H4 (cell line): ENCODE measurements at places on chromosomes 16 and 17.

- DNase-seq, result no peak
These were observed 113.6 kb downstream of the SNX29 start for GRCh38 chr16:12090151-12090530.

- DNase-seq, result no peak
These were observed 2.2 kb upstream of the NTN3 start for GRCh38 chr16:2468725-2469398.

- no peak for DNase-seq
These were observed 69.0 kb downstream of the TBC1D16 start for GRCh38 chr17:79966681-79967080.

- DNase-seq, result peak; percentile 69
These were observed 436.4 kb downstream of the SOX9 start for GRCh38 chr17:72556944-72557826.

GRCh38 chr17:32311028-32311536 lies 30.9 kb downstream of the C17orf75 start:
- DNase-seq, result no peak

- no peak for DNase-seq
These were observed 7.0 kb downstream of the DHX40 start for GRCh38 chr17:59572301-59572924.

GRCh38 chr17:64412944-64413381 lies 22.3 kb upstream of the PECAM1 start:
- DNase-seq, result no peak

DNA sequence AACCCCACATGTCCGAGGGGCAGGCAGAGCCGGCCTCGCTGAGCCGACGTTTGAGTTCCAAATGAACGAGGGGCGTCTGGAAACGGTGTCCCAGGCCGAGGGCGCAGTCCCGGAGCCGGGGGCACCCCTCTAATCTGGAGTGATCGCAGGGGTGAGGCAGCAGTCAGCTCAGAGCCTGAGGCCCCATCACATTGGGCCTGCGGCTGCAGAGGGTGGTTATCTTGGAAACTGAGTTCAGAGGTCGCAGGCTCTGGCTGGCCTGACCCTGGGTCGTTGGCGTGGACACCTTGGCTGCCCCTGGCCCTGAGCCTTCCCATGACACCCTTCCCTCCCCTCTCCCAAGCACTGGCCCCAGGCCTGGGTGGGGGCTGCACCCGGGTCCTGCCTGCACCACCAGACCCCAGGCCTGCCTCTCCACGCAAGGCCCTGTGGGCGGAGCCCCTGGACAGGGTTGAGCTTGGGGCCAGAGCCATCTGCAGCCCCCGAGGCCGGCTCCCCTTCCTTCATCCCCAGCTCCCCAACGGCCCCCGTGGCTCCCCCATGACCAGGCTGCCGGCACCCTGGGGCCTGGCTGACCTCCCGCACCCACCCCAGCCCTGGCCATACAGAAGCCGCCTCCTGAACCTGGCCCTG lies 45.6 kb downstream of the ZFPM1 start:
- no peak for DNase-seq

DNA sequence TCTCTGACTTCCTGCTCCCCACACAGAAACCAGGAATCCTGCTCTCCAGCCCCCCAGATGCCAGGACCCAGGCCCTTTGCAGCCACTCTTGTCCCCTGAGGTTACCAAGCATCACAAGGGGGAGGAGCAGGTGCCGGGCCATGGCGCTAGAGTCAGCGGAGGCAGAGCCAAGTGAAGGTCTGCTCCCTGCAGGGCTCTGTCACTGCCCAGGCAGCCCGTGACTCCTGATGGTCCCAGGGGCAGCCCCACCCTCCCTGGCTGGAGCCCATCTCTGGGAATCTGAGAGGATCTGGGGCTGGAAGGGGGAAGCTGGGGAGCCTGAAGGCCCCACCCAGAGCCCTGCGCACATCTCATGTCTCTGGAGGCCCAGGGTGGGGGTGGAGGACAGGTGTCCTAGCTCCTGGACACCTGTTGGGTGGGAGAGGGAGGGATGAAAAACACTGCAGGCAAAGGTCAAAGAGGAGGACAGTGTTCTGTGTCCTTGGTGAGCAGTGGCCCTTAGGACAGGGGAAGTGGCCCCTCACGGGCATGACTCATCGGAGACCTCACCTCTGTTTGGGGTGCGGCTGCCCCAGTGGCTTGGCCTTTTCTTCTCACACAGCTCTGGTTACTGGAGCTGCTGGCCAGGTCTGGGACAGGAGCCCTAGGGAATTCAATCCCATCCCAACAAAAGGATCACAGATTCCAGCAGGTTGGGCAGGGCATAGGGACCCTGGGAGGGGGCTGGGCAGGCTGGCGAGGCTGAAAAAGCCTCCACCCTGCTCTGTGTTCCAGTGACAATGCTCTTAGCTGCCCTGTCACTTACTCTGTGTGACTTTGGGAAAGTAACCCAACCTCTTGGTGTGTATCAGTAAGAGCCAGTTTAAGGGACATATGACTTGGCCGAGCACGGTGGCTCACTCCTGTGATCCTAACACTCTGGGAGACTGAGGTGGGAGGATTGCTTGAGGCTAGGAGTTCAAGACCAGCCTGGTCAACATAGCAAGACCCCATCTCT lies at the start of gene PRSS36:
PRSS36 (minus strand) TSS at position 173 of the 997 bp plus-strand sequence; CDS start at position 142, 31 bp downstream.
- no peak for DNase-seq

- no peak for DNase-seq
These were observed 107.0 kb downstream of the PLCG2 start for GRCh38 chr16:81885976-81886586.

- DNase-seq, result no peak
These were observed 239.6 kb upstream of the FOXF1 start for GRCh38 chr16:86270696-86271095.
